LNCaP clone FGC (cell line): ENCODE measurements at places on chromosomes 2 and 18.

DNA sequence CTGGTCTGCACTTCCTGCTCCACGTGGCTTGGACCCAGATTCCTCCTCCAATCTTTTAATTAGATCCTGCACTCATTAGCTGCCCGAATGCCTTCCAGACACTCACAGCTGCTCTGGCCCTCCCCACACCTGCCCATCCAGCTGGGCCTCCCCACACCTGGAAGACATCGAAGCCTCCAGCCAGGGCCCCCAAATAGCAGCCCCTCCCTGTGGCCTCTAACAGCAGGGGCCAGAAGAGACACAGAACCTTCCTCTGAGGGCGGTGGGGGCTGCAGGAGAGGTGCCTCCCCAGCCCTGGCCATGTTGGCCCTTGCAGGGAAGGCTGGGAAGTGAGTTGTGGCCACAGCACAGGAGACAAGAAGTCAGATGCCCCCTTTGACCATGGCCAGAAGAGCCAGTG, 252.8 kb downstream of the DYSF start:
- DNase-seq: no peak

DNA sequence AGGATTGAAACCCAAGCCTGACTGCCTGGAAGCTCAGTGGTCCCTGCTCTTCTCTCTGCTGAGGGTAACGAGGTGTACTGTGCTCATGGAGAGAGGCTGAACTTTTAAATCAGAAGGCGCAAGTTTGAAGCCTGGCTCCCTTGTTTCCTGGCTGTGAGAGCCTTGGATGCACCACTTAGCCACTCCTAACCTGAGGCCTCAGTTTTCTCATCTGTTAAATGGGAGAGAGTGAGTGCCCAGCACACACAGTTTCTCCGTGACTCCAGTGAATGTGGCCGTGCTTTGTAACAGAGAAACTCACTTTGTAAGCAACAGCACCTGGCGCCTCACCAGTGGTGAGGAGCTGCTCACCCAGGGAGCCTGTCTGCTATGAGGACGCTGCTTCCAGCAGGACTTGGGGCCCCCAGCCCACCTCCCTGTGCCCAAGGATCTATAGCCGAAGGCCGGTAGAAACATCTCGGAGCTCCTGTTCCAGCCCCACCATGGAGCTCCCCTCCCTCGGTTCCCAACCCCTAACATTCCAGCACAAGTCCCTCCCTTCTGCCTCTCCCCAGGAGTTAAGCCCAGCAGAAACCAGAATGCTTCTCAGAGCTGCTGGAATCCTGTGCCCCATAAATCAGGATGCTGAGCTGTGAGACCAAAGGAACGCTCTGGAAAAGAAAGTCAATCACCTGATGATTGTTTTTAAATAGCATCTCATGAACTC, 20.3 kb upstream of the KCNK3 start:
- DNase-seq: no peak

DNA sequence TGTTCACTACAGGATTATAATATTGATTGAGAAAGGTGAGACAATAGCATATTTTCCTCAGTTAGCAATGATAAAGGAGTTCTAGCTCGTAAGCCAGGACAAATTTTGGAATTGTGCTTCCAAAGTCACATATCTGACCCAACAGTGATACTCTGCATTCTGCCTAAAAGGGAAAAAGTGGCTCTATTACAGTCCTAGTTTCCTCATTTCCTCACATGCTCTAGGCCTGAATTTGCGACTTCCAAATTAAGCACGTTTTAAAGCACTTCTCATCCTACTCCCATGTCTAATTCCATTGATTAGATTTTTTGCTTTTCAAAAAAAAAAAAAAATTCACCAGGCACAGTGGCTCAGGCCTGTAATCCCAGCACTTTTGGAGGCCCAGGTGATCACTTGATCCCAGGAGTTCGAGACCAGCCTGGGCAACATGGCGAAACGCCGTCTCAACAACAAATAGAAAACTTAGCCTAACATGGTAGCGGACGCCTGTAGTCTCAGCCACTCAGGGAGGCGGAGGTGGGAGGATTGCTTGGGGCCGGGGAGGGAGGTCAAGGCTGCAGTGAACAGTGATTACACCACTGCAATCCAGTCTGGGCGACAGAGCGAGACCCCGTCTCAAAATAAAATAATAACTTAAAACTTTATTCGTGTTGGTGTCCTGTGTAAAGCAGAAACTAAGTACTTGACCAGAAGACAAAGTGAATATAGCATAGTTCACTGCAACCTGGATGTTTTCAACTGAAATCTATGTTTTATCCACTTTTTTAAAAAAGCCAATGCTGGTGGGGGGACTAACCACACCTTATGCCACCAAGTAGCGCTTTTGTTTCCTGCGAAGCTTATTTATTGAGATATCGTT, 1.5 kb downstream of the ESCO1 start:
- no peak for DNase-seq

GRCh38 chr18:56289381-56289780, 349.0 kb downstream of the TXNL1 start:
- DNase-seq: no peak

DNA sequence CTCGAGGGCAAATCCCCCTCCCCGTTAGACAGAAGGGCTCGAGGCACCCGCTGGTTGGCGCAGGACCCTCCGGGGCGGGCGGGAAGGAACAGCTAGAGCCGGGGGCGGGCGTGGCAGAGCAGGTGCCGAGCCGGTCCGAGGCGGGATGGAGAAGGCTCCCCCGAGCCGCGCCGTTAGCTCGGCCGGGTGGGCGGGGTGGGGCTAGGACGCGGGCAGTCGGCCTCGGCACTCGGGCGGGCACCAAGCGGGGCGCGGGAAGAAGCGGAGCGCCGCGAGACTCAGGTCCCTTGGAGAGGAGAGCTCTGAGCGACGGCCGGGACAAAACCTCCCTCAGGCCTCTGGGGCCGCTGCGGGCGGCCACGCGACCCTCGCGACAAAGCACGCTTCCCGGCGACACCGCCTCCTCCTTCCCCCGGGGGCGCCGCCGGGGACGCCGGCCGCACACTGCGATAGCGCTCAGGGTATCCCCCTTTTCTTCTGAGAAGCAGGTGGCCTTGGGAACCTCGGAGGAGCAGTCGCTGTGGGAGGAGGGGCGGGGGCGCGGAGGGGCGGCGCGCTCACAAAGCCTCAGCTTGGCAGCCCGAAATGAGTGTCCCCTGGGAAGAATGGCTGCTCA, 721 bp downstream of the FHOD3 start:
- DNase-seq: no peak

DNA sequence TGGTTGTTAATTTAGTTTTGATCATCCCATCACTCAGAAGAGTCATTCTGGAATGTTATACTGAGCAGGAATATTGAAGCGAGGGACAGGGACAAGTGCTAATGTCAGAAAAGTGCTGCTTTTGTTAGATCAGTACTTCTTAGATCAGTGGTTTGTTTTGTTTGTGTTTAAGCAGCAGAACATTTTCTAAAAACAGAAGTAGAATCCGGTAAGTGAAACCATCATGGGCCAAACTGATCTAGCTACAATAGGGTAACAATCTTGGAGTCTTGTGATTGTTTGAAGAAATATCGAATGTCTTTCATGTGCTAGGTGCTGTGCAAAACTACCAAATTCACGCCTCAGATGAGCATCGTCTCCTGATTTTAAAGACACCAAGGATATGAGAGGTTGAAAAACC, 45.1 kb upstream of the SEC11C start:
- DNase-seq: no peak

GRCh38 chr2:8525582-8526402, 156.1 kb upstream of the ID2 start:
- peak; percentile 52 for DNase-seq

DNA sequence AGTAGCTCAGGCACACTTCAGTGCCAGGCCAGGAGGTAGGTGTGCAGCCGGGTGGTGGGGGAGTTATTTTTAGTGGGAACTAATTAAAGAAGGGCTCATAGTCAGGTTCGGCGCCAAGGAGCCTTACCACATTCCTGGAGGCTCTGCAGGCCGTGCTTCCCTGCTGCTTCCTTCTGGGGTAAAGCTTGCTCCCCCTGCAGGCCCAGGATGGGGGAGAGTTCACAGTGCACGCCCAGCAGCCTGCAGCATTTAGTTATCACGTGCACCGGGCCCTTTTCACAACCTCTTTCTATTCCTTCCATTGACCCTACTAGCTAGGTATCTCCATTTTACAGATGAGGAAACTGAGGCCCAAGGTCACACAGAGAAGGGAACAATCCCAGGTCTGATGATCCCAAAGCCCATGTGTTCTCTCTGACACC, 2.5 kb downstream of the KCNF1 start:
- no peak for DNase-seq

- DNase-seq: no peak
Observed at GRCh38 chr2:96470636-96471035, 34.5 kb downstream of the NEURL3 start.

- DNase-seq: no peak
Observed at GRCh38 chr2:108926561-108927380, 62.2 kb downstream of the EDAR start.

DNA sequence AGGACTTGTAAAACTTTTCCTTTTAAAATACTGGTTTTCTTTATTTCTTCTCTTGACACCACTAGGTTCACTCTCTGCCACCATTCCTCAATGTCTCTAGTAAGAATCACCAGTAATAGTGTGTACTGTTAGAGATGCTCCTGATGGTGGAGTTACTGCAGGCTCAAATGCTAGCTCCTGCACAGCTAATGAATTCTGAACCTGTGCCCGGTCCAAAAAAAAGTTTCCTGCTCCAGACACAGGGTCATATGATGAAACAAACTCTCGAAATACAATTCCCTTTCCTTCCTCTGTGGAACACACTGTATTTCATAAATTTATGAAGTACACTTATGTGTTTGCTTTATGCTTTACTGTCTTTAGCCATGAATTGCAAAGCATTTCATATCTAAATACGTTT, 19.2 kb downstream of the PMS1 start:
- no peak for DNase-seq

GRCh38 chr18:56233595-56233994, 404.8 kb downstream of the TXNL1 start:
- DNase-seq: no peak

- no peak for DNase-seq
Observed at GRCh38 chr18:55338978-55339650, 248.9 kb downstream of the TCF4 start.

DNA sequence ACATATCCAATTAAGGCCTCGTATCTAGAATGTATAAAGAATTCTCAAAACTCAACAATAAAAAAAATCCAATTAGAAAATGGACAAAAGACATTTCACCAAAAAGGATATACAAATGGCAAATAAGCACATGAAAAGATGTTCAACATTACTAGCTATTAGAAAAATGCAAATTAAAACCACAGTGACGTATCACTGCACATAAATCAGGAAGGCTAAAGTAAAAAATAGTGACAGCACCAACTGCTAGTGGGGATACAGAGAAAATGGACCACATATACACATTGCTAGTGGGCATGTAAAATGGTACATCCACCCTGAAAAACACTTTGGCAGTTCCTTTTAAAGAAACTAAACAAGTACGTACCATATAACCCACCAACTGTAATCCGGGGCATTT, 59.7 kb downstream of the SMAD4 start:
- DNase-seq: no peak

DNA sequence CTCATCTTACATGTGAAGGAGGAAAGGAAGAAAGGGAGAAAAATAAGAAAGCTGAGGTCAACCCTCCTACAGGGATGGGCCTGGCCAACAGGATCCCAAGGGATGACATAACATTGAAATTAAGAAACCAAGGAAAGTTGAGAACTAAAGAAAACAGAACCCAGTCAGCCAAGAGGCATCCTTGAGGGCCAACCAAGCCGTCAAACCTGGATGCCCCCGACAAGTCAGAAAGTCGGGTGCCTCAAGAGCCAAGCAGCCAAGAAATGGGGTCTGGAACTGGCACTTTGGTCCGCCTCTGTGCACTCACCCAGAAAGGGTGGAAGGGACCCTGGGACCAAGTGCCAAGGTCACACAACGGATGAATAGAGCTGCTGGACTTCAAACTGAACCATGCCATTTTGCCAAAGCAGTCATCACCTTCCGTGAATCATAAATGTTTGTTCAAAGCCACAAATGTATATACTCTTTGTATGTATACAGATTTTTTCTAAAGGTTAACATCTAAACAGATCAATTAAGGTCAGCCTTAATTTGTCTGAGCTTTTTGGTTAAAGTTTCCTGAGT, 27.0 kb upstream of the PTPN4 start:
- DNase-seq: no peak

DNA sequence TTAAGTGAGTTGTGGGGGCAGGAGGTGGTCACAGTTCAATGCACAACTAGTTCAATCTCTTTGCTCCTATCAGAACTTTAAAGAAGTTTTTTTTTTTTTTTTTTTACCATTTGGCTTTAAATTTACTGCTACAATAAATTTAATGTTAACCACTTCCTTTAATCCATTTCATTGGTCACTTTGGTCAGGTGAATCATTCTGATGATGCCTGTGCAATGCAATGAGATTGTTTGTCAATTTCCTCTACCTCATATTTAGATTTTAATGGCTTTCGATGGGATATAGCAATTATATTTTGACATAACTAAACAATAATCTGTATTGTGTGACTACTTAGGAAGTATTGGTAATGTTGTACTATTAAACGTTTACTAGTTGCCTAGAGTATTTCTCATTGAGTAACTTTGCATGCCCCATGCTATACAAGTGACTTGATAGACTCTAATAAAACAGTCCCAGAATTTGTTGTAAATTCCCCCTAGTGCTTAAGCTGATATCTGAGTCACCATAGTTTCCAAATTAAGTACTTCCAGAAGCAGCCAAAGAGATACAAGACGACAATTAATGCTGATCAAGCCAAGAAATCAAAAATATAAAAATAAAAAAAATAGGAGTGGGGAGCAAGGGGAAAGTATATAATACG, 52.9 kb upstream of the SERPINB2 start:
- no peak for DNase-seq

- peak; percentile 66 for DNase-seq
Observed at GRCh38 chr2:18987592-18988073, 370.8 kb downstream of the OSR1 start.

- no peak for DNase-seq
Observed at GRCh38 chr2:85537600-85538506, 1.1 kb upstream of the MAT2A start.

DNA sequence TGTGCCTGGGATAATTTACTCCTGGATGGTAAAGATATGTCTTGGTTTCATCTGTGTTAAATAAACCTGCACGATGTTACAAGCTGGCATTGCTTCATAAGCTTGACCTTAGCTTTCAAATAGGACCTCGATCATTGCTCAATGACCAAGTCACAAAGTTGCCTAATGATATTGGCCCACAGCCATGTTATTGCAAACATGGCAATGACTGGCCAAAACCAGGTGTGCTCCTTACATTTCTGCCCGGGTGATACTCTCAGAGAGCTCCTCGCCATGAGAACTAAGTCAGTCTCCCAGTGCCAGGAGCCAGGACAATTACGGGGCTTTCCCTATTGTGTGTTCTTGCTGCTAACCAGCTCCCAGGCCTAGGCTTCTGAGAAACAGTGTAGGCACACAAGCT, 72.5 kb upstream of the CYP1B1 start:
- peak; percentile 90 for DNase-seq

GRCh38 chr18:67200665-67201064, 315.9 kb downstream of the DSEL start:
- DNase-seq: no peak

GRCh38 chr2:161005170-161005569, 155.1 kb upstream of the TANK start:
- no peak for DNase-seq

DNA sequence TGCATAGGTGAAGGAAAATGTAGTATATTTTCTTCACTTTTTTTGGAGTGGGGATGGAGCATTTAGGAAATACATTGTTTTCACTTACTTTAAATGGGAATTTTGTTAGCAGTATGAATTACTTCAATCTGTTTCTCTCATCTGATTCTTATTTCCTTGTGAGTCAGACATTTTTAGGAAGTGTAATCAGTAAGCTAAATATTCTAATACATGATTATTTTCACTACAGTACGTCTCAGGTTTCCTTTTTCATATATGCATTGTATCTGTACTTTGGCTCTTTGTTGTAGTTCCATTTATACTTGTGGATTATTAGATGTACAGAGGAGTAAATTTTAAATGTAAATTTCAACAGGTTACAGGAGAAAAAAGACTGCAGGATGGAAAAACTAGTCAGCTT, 27.9 kb downstream of the GPD2 start:
- no peak for DNase-seq
